ENCODE measurements at places on chromosomes 3 and 15.

GRCh38 chr3:51024765-51025632, 350.3 kb downstream of the DOCK3 start:
- DNase-seq, result peak; percentile 48

- peak; percentile 54 for DNase-seq
Measured at GRCh38 chr3:16849229-16849628, 35.5 kb upstream of the PLCL2 start.

DNA sequence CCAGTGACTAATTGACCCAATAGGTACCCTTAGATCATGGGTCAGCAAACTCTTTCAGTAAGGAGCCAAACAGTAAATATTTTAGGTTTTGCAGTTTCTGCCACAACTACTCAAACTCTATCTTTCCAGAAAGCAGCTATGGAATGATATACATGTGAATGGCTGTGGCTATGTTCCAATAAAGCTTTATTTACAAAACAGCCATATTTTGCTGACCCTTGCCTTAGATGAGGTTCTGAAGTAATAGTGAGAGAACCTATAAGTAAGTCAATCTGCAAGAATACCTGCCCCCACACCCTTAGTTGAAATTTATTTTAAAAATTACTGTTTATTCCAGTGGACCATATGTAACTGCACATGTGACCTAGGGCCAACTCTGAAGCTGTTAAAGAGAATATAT, 134.0 kb downstream of the CMSS1 start:
- DNase-seq, result no peak

DNA sequence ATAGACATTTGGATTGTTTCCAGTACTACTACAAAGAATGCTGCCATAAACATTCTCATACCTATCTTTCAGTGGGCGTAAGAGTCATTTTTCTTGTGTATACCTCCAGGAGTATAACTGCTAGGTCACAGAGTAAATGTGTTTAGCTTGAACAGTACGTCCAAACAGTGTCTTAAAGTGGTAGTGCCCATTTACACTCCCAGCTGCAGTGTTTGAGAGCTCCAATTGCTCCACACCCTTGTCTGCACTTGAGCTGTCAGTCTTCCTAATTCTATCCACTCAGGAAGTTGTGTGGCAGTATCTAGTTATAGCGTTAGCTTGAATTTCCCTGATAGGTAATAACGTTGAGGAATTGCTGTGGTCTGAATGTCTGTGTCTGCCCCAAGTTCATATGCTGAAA, 404.7 kb upstream of the PPP2R3A start:
- DNase-seq, result no peak

- DNase-seq, result no peak
Measured at GRCh38 chr3:14766428-14767244, 52.1 kb upstream of the FGD5 start.

GRCh38 chr3:123658118-123658851, 73.4 kb upstream of the HACD2 start:
- no peak for DNase-seq

DNA sequence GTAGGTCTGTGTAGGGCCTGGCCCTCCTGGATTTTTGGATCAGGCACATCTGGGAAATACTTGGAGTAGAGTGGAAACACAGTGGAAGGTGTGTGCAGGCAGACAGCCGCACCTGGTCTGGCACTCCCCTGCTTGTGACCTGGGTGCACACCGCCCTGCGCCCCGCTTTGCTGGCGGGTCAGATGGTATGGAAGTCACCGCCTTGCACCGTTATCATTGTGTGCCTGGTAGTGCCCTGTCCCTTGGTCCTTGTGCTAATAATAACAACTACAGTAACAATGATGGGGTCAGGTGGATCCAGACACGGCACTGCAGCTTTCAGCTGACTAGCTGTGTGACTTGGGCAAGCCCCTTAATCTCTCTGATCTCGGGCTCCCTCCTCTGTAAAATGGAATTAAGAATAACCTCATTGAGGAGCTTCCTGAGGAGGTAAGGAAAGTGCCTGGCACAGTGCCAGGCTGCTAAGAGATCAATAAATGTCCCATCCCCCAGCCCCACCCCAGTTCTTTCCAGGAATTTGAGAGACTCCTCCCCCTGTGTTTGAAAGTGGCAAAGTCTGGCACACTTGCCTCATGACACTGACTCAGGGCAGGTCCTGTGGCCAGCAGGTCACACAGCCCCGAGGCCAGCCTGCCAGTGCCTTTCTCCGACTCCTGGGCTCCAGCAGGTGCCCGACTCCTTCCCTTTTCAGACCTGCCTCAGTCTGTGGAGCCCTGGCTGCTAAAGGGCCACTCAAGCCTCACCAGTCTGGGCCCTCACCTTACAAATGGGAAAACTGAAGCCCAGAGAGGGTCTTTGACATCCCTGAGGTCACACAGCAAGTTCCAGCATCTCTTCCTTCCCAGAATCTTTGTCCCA, 9.8 kb downstream of the ISG20 start:
- DNase-seq, result no peak

GRCh38 chr15:75371901-75372688, 3.7 kb upstream of the MAN2C1 start:
- DNase-seq, result no peak

DNA sequence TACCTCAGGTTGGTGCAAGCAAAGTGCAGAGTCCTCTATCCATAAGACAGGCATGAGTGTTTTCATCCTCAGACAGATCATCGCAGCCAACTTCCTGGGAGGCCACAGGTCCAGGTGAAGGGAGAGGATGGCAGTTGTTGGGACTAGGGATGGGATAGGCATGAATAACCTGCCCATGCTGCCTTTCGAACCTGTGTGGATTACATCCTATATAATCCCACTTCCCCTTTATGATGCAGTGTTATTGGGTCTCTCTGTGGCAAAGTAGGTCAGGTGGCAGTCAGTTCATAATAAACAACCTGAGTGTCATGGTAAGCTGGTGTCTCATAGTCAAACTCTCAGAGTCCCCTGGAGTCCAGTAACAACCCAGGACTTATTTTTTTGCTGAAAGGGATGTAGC, 40.4 kb downstream of the CCR3 start:
- DNase-seq, result no peak

GRCh38 chr15:43488790-43489189, 4.2 kb downstream of the TP53BP1 start:
- no peak for DNase-seq

DNA sequence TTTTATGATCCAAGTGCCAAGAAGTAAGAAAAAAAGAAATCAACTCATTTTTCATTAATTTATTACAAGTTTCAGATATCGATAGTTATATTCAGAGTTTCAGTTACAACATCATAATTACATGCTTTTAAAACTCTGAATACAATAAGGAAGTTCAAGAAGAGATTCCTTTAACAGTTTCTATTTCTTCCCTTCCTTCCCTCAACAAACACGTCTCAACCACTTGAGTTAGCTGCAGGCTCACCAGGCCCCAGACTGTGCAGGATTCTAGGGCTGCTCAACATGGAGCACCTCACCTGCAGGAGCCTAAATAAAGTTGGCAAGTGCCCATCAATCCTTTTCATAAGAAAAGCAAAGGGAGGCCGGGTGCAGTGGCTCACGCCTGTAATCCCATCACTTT, 79.2 kb upstream of the FNDC3B start:
- no peak for DNase-seq

DNA sequence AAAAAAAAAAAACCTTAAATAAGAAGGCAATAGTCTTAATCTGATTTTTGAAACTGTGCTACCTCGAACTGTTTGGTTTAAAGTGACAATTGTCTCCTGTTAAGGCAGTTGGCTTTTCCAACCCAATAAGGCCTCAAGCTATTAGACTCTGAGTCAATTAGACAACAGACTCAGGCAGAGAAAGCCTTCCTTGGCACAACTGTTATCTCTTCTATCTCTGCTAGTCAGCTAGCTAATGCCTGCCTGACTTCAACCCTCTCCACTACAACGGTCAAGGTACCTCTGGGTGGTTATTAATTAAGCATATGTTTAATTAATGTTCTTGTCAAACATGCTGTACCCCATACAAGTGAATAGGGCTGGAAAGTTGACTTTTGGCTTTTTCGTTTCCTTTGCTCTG, 110.2 kb upstream of the NLGN1 start:
- no peak for DNase-seq

DNA sequence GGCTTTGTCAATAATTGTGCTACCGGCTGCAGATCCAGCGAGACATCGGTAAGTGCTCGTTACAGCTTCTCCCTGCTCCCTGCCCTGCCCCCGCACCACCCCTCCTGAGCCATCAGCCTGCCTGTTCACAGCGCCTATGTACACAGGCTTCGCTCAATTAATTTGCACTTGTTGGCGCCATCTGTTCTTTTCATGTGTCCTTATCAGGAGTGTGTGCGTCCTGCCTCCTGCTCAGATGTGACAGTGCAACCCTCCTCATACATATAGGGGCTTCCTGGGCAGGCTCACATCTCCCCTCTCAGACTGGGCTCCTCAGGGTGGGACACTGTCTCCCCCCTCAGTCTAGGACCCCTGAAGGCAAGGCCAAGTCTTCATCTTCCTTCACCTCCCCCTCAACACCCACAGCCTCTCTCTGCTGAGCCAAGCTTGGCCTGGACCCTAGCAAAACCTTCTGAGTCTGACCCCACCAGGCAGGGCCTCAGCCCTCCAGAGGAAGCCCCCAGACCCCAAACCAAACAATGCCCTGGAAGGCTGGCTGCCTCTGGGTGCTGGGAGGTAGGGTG, 54.9 kb downstream of the CYP11A1 start:
- DNase-seq, result no peak

DNA sequence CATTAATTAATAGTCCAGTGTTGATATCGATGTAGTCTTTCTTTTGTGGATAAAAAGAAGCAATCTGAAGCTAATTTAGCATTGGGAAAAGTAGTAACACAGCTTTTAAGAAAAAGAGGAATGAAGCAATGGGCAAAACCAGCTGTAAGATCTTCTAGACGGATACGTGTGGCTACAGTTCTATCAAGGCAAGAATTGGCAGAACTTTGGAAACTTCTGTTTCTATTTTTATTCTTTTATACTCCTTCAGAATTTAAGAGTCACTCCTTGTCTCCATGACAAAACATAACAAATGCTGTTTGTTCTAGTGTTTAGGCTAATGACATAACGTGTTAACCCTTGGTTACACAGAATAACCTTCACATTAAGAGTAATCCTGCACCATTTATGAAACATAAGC, 289.2 kb downstream of the ROBO2 start:
- no peak for DNase-seq

GRCh38 chr15:53106505-53107286, 316.6 kb upstream of the ONECUT1 start:
- DNase-seq, result no peak

- no peak for DNase-seq
Measured at GRCh38 chr3:196988241-196989029, 19.8 kb upstream of the PIGZ start.

GRCh38 chr3:142947352-142947751, 16.1 kb downstream of the PAQR9 start:
- no peak for DNase-seq

- DNase-seq, result no peak
Measured at GRCh38 chr15:86568378-86568777, 488.7 kb downstream of the AGBL1 start.

- no peak for DNase-seq
Measured at GRCh38 chr3:188782613-188783124, 389.1 kb upstream of the TPRG1 start.

DNA sequence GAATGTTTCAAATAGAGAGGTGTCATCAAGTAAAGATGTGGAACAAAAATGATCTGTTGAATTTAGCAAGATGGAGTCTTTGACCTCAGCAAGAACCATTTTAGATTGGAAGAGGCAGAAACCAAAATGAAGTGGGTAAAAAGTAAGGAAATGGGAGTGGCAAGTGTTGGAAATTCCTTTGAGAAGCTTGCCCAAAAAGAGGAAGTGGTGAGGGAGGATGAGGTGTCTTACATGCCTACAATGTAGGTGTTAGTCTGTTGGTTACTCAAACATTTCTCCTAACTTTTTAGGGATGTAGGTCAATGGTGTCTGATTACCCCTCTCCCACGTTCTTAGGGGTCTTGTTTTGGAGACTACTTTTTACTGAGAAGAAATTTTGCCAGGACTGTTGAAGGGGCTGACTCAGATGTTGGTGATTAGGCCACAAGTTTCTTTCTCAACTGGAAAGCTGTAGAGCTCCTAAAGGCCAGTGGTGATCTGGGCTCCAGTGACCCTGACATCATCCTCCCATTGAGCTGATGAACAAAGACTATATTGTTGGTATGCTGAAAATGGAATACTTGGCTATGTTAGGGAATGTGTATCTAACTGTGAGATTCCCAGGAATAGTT, 5.1 kb downstream of the PPP2R3A start:
- DNase-seq, result no peak

- no peak for DNase-seq
Measured at GRCh38 chr3:112046599-112046998, 12.1 kb downstream of the TMPRSS7 start.

- DNase-seq, result no peak
Measured at GRCh38 chr15:98904544-98904943, 103.0 kb downstream of the PGPEP1L start.

- no peak for DNase-seq
Measured at GRCh38 chr15:70715840-70716485, 47.4 kb downstream of the UACA start.

GRCh38 chr3:125433611-125434041, 58.5 kb upstream of the ZNF148 start:
- no peak for DNase-seq

- DNase-seq, result no peak
Measured at GRCh38 chr3:41274944-41275668, 75.8 kb downstream of the CTNNB1 start.

DNA sequence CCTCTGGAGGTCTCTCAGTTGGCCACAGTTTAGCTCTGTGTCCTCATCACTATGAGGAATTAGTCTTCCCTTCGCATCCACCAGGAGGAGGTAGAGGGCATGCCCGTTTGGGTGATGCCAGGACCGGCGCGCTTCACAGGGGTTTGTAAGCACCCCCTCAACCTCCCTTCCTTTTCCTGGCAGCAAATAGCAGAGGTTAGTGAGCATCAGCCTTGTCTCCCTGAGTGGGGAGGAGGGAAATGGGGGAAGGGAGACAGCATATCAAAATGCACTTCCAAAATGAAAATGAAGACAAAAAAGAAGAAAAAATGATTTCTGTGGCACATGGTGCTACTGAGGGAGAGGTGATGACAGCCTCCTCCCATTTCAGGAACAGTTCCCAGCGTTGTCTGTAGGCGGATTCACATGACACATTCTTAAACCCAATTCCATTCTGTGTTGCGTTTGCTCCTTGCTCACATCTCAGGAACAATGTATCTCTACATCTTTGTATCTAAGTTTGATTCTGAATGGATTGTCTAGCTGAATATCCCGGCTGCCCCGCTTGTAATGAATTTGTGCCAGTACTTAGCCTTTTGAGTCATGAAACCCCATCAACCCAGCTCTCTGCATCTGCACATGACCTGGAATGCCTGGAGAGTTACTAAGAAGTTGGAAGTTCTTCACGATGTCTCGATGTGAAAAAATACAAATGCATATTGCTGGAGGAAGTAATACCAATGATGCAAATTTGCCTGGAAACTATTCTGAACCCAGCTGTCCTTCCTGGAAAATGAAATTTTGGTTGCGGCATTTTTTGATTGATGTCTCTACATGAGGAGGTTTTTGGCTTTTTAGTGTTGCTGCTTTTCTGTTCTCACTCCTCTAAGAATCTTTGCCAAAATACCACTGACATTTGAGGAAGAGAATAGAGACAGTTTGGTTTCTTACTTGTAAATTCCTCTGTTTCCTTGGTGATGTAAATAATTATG, 45.2 kb downstream of the TYRO3 start:
- DNase-seq, result peak; percentile 34

- no peak for DNase-seq
Measured at GRCh38 chr3:49020330-49021212, 1.4 kb upstream of the NDUFAF3 start.

- no peak for DNase-seq
Measured at GRCh38 chr3:87801409-87801808, 257.4 kb downstream of the CGGBP1 start.

GRCh38 chr15:76823890-76824289, 81.2 kb downstream of the SCAPER start:
- no peak for DNase-seq
